Right ventricle myocardium inferior (tissue), 1 donor: ENCODE measurements at places on chromosomes 13 and 19.
A peak's percentile ranks its signal among the peaks of the same experiment; 100 is the strongest.

- DNase-seq, result no peak
Observed at GRCh38 chr13:51269039-51269438, 46.8 kb downstream of the FAM124A start.

GRCh38 chr13:100245104-100245503 is 156.2 kb downstream of the PCCA start:
- DNase-seq, result no peak

- DNase-seq, result peak; percentile 86
Observed at GRCh38 chr13:20814224-20814910, 40.6 kb upstream of the EEF1AKMT1 start.

DNA sequence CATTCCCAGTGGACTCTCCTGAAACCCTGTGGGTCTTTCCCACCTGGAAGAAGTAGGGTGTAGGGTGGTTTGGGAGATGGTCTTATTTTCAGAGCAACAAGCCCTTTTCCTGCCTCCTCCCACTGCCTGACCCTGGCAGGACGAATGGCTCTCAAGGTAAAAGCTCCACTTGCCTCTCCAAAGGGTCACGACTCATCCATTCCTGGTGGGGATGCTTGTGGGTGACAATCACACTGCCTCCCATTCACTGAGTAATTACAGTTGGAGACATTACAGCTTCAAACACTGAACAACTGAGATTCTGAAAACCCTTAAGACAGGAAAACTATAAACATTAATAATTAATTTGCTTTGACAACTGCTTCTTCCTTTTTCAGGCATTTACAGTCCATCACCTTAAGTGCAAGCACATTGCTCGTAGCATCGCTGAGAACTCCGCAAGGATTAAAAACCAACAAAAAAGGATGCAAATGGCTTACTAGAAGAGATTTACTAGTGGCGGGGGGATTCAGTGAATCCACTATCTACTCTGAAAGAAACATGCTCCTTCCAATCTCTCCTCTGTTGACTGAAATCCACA is 199.6 kb upstream of the IRS2 start:
- no peak for DNase-seq

DNA sequence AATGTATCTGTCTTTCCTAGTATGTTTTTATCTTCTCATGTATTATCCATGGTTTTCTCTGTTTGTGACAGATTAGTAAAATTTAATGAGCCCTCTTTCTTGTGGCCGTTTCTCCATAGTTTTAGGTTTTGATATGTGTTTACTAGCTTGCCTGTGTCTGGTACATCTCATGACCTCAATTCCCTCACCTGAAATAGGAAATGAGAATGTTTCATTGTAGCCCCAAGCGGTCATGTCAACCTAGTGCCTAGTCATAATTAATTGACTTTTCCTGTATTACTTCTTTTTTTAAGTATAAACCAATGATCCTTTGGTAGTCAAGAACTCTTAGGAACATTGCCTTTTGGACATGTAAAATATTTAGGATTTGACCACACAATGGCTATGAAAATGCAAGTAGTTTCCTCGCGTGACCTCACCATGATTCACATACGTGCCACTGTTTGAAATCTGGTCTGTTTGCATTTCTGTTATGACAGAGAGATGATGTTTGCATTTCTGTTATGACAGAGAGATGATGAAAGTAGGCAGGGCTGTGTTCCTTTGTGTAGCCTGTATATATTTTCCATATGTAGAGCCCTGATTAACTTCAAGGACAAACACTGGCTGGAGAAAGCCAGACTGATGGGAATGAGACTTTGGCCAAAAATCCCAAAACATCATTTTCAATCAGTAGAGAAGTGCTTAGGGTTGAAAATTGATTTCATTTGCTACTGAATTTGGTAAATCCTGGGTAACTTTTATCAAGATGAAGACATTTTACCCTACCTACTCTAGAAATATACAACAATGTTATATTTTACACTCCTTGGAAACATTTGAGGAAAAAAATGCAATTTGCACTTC is 104.8 kb downstream of the TNFRSF19 start:
- DNase-seq, result no peak

DNA sequence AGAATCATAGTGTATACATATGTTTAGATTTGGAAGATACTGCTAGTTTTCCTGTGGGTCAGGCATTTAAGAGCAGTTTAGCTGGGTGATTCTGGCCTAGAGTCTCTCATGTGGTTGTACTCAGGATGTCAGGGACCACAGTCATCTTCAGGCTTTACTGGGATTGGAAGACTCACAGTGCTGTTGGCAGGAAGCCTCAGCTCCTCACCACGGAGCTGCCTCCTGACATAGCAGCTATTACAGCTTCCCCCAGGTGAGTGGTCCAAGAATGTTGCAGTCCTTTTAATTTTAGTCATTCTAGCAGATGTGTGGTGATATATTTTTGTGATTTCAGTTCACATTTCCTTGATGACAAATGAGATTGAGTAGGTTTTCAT is 16.9 kb upstream of the GPR18 start:
- no peak for DNase-seq

DNA sequence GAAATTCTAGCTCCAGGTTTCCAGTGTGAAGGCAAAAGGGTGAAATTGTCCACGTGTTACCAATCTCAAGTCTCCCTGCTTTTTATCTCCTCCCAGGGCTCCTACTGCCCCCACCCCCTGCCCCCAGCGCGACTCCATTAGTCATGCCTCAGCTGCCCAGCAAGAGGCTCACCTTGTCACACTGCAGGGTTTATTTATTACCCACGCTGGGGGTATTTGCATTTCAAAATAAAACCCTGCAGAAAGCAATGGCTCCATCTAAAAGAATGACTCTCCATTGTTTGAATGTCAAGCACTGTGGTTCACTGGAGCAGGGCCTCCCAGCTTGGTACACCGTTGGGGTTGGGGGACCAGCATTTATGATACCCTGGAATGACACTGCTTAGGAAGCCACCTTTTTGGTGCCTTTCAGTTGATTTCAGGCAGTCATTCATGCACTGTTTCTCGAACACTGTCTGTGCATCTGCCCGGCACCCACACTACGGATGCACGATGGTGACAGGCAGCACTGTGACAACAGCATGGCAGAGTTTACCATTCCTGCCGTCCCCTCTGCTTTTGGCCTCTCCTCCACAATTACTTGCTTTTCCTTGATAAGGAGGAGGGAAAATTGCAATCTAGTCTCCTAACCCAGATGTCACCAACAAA is 9.9 kb upstream of the POP4 start:
- no peak for DNase-seq
